ENCODE measurements at places on chromosomes 2 and 18. TPM values are rescaled to one million over a fixed set of nuclear protein-coding genes. Genes with fewer than 3 reads are reported as not detected.

The VIT gene
- total RNA-seq: 3.6 TPM

The SLC4A5 gene
- total RNA-seq: 4.2 TPM

DNA sequence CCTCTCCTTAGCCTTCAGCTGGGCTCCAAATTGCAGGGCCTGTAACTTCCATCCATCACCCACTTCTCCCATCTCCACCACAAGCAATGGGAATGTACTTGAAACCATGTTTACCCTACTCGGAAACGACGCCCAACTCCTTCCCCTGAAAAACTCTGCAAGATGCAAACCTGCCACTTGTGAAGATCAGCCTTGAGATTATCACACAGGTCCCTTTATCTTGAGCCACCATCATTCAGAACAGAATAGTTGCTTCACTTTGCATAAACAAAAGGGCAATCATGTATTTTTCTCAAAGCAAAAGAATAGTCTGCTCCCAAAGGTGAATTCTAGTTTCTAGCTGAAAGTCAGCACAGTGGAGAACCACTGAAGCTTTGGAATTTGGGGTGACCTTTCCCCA lies 75.8 kb downstream of the TNFRSF11A start:
- DNase-seq: no peak

DNA sequence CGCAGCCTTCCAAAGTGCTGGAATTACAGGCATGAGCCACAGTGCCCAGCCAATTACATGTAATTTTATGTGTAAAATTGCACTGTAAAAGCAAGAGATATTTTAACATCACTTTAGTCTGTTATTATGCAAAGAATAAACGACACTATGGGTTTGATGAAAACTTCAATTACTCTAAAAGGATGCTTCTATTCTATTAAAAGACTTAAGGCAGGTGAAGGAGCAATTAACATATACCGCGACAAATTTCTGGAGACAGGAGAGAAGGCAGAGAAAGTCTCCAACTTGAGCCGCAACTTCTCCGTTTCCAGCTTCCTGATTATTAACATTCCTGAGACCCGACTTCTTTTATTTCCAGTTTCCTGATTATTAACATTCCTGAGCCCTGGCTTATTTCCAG lies 53.7 kb downstream of the FAM210A start:
- no peak for DNase-seq
